Activated CD8-positive, alpha-beta T cell treated with anti-CD3 and anti-CD28 coated beads for 36 hours (primary cell): ENCODE measurements at places on chromosomes 16 and 17. TPM values are rescaled to one million over a fixed set of nuclear protein-coding genes. Genes with fewer than 3 reads are reported as not detected.

The CUEDC1 gene
- 0.29 TPM for total RNA-seq

The CACNG5 gene
- not detected for total RNA-seq

The NEUROD2 gene
- not detected for total RNA-seq

GRCh38 chr16:77171745-77172635 lies 19.0 kb upstream of the MON1B start:
- H3K4me1 ChIP-seq: no peaks in the 10 kb centered on the region
- no peak overlapping the region for H3K27ac ChIP-seq
- peaks cover 30% of the 10 kb centered on the region for H3K27me3 ChIP-seq
- H3K4me3 ChIP-seq: no peak overlapping the region
- no peaks in the 10 kb centered on the region for H3K36me3 ChIP-seq

GRCh38 chr17:57294101-57294500 lies 37.8 kb downstream of the MSI2 start:
- H3K4me1 ChIP-seq: peaks cover 25% of the 10 kb centered on the region
- no peak overlapping the region for H3K4me3 ChIP-seq
- no peak for DNase-seq
- H3K27me3 ChIP-seq: no peaks in the 10 kb centered on the region
- H3K27ac ChIP-seq: no peak overlapping the region
